ENCODE measurements at places on chromosomes 5 and 9.

- DNase-seq, result peak; percentile 87
Measured at GRCh38 chr9:76687861-76688391, 76.3 kb upstream of the PCA3 start.

GRCh38 chr5:27494887-27495286 lies 456.5 kb upstream of the CDH9 start:
- no peak for DNase-seq

DNA sequence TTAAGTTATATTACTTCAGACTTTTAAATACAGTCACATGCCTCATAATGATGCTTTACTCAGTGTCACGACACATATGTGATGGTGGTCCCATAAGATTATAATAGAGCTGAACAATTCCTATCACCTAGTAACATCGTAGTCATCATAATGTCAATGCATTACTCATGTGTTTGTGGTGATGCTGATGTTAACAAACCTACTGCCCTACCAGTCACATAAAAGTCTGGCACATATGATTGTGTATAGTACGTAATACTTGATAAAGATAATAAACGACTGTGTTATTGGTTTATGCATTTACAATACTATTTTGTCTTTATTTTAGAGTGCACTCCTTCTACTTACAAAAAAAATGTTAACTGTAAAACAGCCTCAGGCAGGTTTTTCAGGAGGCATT lies 103.7 kb downstream of the PAM start:
- DNase-seq, result no peak

- no peak for DNase-seq
Measured at GRCh38 chr9:118473521-118473920, 769.3 kb downstream of the TLR4 start.

DNA sequence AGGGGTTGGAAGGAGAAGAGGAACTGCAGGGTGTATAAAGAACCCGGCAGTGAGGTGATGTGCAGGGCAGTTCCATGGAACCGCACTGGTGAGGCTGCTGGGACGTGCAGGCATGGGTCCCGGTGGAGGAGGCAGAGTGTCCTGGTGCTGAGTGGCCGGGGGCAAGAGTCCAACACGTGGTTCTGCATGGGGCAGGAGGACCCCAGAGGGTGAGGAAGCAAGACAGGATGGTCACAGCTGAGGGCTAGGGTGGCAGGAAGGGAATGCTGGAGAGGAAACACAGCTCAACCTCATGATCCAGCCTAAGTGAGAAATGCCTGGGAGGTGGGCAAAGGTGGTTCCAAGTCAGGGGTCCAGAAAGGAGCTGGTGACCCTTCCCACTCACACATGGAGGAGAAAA lies 87.2 kb downstream of the S1PR3 start:
- no peak for DNase-seq

- DNase-seq, result no peak
Measured at GRCh38 chr5:23014825-23015224, 161.7 kb upstream of the CDH12 start.

All from ascending aorta (tissue), 2 donors.